ENCODE measurements at places on chromosomes 3 and 15.

- no peak for DNase-seq
Measured at GRCh38 chr3:192957441-192958021, 39.9 kb upstream of the MB21D2 start.

DNA sequence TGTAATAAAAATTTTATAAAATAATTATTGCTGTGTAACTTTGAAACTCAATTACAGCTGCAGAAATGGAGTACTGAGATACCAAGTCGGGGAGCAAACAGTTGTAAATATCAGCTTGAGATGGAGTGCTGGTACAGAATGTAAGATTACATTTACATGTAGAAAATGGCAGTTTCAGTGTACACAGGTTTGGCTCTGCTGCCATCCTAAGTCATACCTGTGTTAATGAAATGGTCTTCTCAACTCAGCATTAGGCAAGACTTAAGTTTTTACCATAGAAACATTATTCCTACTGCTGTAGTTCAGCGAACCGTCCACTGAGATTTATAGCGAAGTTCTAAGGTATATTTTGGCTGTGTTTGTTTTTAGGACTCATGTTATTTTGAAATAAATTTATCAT is 110.1 kb upstream of the TBL1XR1 start:
- no peak for DNase-seq

DNA sequence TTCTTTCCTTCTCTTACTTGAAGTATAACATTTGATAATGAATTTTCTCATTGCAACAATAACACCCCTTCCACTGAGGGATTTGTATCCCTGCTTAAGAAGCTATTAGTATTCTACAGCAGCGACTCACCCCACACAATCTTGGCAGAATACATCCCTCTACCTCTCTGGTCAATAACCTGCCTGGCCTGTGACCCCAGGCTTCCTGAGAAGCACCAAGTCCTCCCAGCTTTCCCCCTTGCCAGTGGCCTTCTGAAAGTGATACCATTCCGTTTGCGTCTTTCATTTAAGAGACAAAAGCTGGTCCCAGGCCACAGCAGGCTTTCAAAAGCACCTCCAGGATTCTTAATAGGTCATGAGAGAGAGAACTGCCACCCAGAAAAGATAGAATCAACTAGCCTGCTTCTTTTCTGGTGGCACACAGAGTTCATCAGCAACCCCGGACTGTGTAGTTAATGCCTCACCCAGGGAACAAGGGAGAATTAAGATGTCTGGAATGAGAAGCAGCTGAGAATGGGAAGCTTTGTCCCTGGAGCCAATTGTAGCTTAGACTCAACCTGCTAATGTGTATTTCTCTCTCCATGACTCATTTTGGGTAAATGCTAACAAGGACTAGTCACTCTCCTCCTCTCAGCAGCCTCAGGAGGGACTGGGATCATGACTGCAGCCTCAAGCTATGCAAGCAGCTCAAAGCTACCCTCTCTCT is 101.0 kb upstream of the CPNE4 start:
- DNase-seq, result no peak

- DNase-seq, result peak; percentile 14
Measured at GRCh38 chr15:82197733-82198594, 64.6 kb downstream of the EFL1 start.

DNA sequence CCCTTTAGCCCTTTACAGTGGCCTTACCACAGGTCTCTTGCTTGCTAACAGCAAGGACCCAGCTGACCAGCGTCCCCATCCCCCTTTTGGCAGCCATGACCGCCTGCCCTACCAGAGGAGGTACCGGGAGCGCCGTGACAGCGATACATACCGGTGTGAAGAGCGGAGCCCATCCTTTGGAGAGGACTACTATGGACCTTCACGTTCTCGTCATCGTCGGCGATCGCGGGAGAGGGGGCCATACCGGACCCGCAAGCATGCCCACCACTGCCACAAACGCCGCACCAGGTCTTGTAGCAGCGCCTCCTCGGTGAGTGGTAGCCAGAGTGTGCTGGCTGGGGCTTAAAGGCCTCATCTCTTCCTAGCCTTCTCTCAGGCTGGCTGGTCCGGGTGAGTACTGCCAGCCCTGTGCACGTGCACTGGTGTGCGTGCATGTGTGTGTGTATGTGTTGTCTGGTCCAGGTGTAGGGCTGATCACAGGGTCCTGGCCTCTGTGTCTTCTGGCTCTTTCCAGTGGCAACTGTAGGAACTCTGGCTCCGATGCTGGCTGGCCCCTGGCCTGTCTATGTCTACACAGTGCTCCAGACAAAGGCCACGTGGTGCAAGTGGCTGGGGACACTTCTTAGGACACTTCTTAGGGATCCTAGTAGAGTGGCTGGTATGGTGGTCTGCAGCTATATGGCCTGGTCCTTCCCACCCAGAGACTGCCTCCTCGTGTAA is 4.4 kb downstream of the CLK3 start:
- no peak for DNase-seq

- DNase-seq, result no peak
Measured at GRCh38 chr3:38250198-38250597, 15.4 kb upstream of the SLC22A13 start.

DNA sequence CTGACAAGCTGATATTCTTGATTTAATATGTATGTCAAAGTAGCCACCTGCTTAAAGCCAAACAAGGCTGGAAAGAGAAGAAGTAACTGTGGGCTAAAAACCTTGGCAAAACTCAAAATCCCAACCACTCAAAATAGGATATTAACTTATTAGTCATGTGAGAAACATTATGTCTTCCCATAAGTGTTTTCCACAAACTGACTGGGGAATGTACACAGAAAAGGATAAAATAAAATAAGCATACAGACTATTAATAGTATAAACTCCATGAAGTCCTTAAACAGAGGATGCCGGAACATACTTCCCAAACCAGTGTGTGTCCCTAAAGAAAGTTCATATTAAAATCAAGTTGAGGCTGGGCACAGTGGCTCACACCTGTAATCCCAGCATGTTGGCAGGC is 263.7 kb upstream of the THBS1 start:
- DNase-seq, result no peak

DNA sequence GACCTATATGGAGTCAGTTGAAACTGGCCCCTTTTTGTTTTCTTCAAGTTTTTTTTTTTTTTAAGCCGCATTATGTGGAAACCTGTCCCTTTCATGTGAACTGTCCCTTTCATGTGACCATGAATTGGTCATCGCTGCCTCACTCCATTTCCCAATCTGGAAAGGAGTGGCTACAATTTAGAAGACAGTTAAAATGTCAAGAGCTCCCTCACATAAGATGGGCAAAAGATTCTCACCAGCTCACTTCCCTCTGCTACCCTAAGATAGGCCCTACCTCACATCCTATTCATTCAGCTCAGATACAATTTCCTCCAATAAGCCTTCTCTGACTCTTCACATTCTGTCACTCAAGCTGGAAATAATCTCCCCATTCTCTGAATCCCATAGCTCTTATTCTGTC is 111.3 kb upstream of the BCL6 start:
- DNase-seq, result no peak

DNA sequence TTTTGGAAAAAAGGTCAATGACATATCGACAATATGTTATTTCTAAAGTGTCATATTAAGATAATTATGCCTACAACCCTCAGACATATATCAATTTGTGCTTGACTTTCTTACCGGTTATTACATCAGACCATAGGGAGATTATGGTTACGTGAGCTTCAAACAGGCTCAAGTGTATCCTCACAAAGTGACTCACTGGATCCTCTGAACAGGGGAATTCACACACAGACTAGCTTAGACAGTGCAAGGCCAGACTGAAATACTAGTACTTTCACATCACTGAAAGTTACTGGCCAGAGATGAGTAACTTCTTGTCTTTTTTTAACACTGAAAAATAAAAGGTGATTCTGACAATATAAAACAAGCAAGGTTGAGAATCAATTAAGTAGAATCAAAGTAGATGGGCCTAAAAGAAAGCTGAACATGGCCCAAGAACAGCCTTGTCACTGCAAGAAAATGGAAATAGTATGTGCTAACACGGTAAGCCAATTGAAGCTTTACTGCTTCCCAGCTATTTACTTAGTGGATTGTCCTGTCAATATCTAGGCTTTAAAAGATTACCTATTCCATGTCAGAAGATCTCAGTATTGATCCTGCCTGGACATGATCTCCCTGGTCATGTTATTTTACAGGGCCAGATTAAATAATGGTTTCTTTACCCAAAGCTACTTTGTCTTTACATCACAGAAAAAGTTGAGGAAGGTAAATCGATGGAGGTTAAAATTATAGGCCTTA is 848.6 kb downstream of the ROBO1 start:
- DNase-seq, result no peak

DNA sequence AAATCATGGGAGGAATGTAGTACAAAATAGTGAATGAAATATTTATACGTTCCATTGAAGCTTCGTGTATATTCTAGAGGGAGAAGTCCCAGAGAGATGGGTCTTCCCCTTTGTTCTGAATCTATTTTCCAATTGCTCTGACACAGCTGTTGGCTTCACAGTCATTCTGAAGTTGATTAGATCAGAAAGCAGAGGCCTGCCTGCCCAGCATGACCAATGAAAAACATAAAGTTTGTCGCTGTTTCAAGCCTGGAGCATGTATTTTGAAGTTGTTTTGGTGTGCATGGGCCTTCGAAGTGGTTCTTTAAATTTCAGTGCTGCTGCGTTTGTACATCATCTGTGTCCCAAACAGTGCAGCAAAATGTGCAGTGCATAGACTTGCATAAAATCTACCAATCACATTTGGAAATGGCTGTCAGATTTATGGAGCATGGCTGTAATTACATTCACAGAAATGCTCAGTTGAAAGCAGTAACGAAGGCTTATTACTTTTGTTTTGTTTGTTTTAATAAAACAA is 31.0 kb upstream of the RBMS3 start:
- DNase-seq, result no peak

DNA sequence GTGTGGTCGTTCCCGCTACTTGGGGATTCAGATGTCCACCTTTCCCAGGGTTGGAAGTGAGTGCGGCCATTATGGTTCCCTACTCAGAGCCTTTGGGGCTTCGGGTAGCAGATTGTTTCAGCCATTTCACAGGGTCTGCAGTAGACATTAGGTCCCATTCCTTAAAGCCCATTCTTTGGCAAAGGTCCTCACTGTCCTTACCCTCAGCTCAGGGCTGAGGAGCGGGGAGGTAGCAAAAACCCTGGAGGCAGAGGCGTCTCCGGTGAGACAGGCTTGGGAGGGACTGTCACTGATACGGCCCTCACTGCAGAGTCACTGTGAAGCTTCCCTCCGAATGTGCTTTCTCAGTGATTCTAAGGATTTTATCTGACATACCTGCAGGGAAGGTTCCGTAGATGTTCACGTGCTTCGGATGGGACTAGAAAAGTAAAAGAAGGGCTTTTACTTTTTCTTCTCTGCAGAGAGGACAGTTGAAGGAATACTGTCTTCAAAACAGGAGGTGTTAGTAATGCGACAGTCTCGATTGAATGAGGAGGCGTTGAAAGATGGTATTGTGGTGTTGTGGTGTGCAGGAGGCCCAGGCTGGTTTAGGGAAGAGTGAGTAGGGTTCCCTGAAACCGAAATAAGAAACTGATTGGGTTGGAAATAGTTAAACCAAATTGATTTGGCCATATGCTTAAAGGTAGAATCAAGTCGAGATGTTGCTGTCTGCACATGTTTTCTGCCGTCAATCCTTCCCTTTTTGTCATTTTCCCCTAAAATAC is 630 bp downstream of the ATP6V1A start:
- DNase-seq, result no peak

DNA sequence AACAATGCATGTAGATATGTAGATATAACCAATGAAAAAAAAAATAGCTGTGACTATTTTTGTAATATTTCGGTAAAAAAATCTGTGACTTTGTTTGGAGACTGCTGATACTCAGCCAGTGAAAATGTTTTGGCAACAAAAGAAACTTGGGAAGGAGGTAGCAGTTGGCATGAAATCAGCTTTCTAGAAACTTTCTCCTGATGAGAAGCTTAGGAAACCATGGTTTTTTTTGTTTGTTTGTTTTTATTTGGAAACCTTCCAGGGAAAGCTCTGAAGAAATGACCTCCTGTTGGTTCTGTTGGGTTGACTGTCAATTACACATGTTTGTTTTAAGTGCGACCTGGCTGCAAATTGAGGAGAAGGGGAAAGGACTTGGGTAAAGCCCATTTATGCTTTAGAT is 445.9 kb downstream of the UNC13C start:
- no peak for DNase-seq

DNA sequence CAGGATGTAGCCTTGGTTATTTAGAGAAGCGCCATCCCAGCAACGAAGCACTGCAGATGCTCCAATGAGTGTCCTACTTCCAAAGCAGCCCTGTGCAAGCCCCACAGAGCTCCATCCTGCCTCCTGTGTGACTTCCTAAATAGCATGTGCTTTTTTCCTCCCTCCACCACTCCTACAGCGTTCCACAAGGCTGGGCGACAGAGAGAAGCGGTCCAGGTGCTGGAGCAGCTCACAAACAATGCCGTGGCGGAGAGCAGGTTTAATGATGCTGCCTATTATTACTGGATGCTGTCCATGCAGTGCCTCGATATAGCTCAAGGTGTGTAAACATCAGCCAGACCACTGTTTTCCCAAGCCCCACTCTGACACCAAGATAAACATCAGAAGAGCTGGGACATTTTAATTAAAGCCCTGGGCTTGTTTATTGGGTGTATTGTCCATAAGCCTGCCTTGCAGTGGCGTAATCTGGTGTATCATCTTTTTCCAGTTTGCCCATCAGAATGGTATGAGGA is 22.2 kb upstream of the RHO start:
- no peak for DNase-seq

DNA sequence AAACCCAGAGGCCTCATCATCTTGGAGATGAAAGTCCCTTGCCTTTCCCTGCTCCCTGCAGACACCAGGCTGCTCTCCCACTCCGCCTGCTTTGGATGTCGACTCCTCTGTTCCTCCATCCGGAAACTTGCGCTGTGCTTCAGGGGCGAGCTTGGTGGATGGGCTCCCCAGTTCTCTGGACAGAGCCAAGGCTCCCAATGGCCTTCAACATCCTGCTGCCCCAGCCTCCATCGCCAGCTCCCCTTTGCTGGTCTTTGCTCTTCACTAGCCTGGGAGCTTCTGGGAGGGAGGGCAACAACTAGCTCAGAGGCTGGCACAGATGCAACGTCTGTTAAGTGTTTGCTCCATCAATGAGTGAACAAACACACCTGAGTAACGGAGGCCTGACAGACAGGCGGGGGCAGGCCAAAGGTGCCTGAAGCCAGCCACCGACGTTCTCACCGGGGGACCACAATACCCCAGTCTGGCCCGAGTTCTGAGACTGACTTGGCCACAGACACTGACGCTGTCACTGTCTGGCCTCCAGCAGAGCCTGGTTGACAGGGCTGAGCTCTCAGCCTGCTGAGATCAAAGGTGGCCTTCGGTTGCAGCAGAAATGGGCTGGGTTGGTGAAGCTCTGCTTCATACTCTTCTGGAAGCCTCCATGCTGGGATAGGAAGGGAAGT is 39.0 kb downstream of the RGMA start:
- DNase-seq, result no peak

DNA sequence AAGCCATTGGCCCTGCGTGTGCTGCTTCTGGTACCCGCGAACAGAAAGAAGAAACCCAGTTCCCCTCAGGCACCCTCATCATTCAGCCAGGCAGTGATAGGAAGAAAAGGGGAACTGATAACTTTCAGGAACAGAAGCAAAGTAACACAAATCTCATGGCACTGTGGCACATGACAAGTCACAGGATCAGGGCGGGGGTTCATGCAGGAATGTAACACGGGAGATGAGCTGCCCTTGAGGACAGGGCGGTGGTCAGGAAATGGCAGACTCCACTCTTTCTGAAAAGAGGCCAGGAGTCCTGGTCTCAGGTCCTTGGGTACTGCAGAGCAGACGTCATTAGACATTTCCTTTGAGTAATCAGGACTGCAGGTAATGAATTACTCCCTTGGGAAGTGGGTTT is 95.5 kb downstream of the CCNL1 start:
- no peak for DNase-seq

GRCh38 chr3:55654123-55654760 is 167.1 kb upstream of the WNT5A start:
- no peak for DNase-seq

GRCh38 chr3:144394032-144394431 is 422.4 kb downstream of the DIPK2A start:
- no peak for DNase-seq

All from activated T-helper 1 cell treated with anti-CD3 and anti-CD28 coated beads, Interleukin-2, amount 50 U/mL, for 16 hours (primary cell).